HS-5 (cell line): ENCODE measurements at places on chromosomes 3 and 15.

DNA sequence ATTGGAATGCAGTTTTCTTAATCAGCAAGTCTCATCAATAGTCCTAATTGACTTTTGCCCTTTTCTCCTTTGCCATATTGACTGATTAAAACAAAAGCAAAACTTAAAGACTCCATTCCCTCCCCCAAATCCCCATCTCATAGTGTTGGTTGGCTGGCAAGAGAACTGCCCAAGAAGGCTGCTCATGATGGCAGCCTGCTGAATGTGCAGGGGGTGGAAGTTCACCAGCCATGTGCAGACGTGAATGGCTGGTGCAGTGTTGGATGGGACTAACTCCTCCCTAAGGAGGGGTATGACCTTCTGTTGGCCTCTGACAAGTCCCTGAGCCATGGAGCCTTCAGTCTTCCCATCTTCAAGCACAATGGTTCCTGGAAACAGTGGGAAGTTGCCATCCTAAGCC, 7.0 kb downstream of the SMAD3 start:
- DNase-seq: no peak

- no peak for DNase-seq
Measured at GRCh38 chr3:52317208-52318000, 1.3 kb downstream of the DNAH1 start.

DNA sequence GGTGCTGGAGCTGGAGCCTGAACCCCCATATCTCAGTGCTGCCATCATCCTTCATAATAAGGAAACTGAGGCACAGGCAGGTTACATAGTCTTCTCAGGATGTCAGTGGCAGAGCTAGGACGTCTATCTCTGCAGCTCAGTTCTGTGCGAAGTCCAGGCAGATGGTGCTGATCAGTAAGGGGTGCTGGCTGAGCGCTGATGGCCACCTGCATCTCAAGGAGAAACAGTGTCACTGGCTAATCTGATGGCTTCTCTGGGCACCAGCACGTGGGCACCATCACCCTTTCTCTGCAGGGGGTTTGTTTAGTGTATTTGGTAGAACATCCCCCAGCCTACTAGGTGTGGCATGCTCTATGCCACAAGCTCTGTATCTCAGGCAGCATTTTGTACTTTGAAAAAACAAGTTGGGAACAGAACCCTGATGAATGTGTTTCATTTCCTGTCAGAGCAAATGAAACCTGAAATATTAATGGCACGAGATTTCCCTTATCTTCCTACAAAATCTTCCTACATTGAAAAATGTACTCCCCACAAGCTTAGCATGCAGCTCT, 35.1 kb downstream of the APBA2 start:
- no peak for DNase-seq

GRCh38 chr3:4716706-4717362, 223.7 kb downstream of the ITPR1 start:
- DNase-seq: no peak

- no peak for DNase-seq
Measured at GRCh38 chr3:76122007-76122406, 336.7 kb upstream of the ZNF717 start.

DNA sequence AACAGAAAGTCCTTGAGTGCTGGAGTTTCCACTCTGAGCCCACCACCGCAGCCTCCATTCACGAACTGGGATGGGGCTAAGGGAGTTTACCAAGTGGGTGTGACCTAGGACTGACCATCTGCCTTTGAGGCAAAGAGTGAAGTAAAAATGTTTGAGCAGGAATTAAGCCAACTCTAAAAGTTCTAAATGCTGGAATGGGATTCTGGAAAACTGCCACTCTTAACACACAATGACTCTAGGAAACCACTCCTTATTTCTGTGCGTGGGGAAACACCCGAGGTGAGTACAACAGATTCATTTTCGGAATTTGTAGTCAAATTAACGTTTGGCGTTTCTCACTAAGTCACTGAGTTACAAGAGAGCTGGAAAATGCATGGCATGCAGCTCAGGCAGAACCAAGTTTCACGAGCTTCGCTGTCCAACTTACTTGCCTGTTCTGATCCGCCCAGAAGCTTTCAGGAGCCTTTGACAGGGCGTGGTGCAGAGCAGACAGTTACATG, 31.6 kb downstream of the ISL2 start:
- no peak for DNase-seq

DNA sequence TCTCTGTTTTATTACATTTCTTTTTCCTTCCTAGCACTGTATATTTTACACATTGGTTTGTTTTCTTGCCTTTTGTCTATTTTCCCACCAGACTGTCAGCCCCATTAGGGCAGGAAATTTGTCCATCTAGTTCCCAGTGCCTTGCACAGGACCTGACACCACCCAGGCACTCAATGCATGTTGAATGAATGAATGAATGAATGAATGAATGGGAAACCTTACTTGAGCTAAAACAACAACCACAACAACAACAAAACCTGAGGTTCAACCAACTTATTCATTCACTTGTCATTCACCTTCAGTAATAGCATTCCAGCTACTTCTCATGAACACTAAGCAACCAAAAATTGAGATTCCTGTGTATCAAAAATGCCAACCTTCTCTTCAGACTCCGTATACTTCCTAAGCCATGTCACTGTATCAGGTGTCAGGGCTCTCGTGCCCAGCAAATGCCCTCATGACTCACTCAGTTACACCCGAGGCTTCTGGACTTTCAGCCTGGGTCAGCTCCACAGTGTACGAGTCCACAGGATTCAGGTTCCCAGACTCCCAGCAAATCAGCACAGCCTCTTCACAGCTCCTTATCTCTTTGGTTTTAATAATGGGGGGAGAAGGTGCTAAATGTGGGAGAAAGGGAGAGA, 37.3 kb downstream of the FSD2 start:
- no peak for DNase-seq

- DNase-seq: no peak
Measured at GRCh38 chr3:194976049-194976451, 290.4 kb downstream of the FAM43A start.
